ENCODE measurements at places on chromosomes 1 and 21. TPM values are rescaled to one million over a fixed set of nuclear protein-coding genes. Genes with fewer than 3 reads are reported as not detected.
A peak's percentile ranks its signal among the peaks of the same experiment; 100 is the strongest.

The NES gene
- total RNA-seq, result 23.0 TPM

The ANKRD65 gene
- 0.51 TPM for total RNA-seq

The CD164L2 gene
- not detected for total RNA-seq

GRCh38 chr1:96714881-96715280 lies 6.7 kb upstream of the PTBP2 start:
- DNase-seq, result no peak

GRCh38 chr1:223832637-223832943 lies 13.2 kb downstream of the TP53BP2 start:
- DNase-seq, result peak; percentile 25

- DNase-seq, result no peak
Observed at GRCh38 chr1:246157516-246157915, 349.6 kb downstream of the SMYD3 start.

GRCh38 chr1:19088717-19089442 lies 121.2 kb downstream of the UBR4 start:
- DNase-seq, result no peak

DNA sequence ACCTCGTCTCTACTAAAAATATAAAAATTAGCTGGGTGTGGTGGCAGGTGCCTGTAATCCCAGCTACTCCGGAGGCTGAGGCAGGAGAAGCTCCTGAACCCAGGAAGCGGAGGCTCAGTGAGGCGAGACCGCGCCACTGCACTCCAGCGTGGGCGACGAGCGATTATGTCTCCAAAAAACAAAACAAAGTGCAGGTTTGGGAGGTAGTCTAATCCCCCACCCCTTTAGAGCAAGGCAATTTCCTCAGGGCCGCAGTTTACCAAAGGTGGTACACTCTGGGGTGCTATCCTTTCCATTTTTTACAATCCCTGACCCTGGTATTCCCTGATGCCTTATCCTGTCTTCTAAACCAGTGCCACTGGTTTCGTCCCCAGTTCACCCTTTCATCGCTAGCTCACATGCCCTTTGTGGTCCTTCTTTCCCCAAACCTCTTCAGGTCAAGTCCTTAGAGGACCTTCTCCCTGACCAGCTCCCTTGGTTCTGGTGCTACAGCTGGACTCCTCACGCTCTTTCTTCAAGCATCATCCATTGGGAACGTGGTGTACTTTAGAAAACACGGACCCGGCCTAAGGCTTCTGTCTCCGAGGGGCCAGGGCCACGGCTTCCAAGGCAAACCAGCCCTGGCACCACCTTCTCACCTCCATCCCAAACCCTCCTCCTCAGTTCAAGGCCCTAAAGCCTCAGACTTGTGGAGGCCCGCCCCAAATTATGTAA lies 873 bp downstream of the IFT25 start:
- peak; percentile 51 for DNase-seq

Measured in GM23248 (cell line).